ENCODE measurements at places on chromosomes 11 and 22. TPM values are rescaled to one million over a fixed set of nuclear protein-coding genes. Genes with fewer than 3 reads are reported as not detected.

The MRGPRX4 gene
- 0.51 TPM for total RNA-seq

The MUC6 gene
- total RNA-seq = not detected

The RIC3 gene
- total RNA-seq = not detected

The DDX6 gene
- 85.2 TPM for total RNA-seq

The LRRC74B gene
- not detected for total RNA-seq

The MGAT3 gene
- total RNA-seq = not detected

The GGT1 gene
- total RNA-seq = 23.0 TPM

The OR51E1 gene
- not detected for total RNA-seq

The CARNS1 gene
- total RNA-seq = 0.13 TPM

The LPXN gene
- 2.0 TPM for total RNA-seq

The UPK3A gene
- total RNA-seq = not detected

The CEND1 gene
- total RNA-seq = under 0.01 TPM

The CNGA4 gene
- total RNA-seq = not detected

The KLHDC7B gene
- total RNA-seq = not detected

The MMP11 gene
- total RNA-seq = 6.8 TPM

The TRIM44 gene
- 22.6 TPM for total RNA-seq

The TTC36 gene
- total RNA-seq = 0.76 TPM

The RAB36 gene
- total RNA-seq = 0.77 TPM

The LRRC32 gene
- 20.9 TPM for total RNA-seq

The FAM180B gene
- total RNA-seq = not detected

The CHRM1 gene
- not detected for total RNA-seq

The DERL3 gene
- 0.76 TPM for total RNA-seq

The CNTN5 gene
- total RNA-seq = not detected

The SAA2 gene
- not detected for total RNA-seq

The SEC14L6 gene
- total RNA-seq = under 0.01 TPM

The PRR14L gene
- 15.3 TPM for total RNA-seq

The SYT9 gene
- total RNA-seq = 0.77 TPM

The C22orf31 gene
- total RNA-seq = not detected

The PGA5 gene
- total RNA-seq = not detected

The APOA4 gene
- total RNA-seq = not detected

The MS4A12 gene
- not detected for total RNA-seq

The OR51E2 gene
- not detected for total RNA-seq

The KRTAP5-11 gene
- total RNA-seq = not detected

The ARHGAP42 gene
- total RNA-seq = 7.5 TPM

The BUD13 gene
- 12.8 TPM for total RNA-seq

The FAM181B gene
- not detected for total RNA-seq

The SCO2 gene
- total RNA-seq = 3.1 TPM

The PYGM gene
- 0.13 TPM for total RNA-seq

The VPS37C gene
- total RNA-seq = 5.1 TPM

The EI24 gene
- total RNA-seq = 103 TPM

The SULT4A1 gene
- total RNA-seq = under 0.01 TPM

The PTPRCAP gene
- 0.51 TPM for total RNA-seq

The SERHL2 gene
- total RNA-seq = 3.8 TPM

The HIC2 gene
- 1.8 TPM for total RNA-seq

The FKBP2 gene
- 69.7 TPM for total RNA-seq

The ARHGAP8 gene
- total RNA-seq = under 0.01 TPM

The GALNT18 gene
- total RNA-seq = 145 TPM
